ENCODE measurements at places on chromosomes 3 and 15.
A peak's percentile ranks its signal among the peaks of the same experiment; 100 is the strongest.

GRCh38 chr3:136818769-136819391 lies at the start of gene SLC35G2:
Gene SLC35G2, plus strand, starts transcription at chr3:136819126. Its CDS starts 35,335 bp downstream, at chr3:136854461.
- peak; percentile 17 for DNase-seq

DNA sequence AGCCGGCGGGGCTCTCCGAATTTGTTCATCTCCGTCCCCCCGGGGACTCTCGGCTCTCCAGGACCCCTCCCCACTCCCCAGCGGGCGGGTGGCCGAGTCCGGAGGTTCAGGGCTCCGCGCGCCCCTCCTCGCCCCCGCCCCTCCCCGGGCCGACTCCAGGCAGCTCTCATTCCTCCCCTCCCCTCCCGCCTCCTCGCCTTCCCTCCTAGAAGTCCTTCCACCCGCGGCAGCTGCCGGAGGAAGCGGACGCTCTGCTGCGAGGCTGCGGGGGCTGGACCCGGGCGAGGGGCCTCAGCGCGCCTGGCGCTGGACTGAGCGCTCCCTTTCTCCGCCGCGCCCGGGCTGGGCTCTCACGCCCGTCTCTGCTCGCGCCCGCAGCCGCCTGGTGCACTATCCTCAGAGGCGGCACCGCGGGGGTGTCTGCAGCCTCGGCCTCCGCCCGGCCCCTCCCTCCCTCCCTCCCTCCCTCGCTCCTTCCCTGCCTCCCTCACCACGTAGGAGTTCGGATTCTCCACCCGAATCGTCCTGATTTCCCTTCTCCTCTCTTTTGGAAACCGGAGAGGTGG lies at the start of gene ROBO2:
ROBO2 (plus strand) TSS at position 494 of the 566 bp plus-strand sequence. CDS start 687 bp downstream, outside the sequence.
- DNase-seq, result no peak

DNA sequence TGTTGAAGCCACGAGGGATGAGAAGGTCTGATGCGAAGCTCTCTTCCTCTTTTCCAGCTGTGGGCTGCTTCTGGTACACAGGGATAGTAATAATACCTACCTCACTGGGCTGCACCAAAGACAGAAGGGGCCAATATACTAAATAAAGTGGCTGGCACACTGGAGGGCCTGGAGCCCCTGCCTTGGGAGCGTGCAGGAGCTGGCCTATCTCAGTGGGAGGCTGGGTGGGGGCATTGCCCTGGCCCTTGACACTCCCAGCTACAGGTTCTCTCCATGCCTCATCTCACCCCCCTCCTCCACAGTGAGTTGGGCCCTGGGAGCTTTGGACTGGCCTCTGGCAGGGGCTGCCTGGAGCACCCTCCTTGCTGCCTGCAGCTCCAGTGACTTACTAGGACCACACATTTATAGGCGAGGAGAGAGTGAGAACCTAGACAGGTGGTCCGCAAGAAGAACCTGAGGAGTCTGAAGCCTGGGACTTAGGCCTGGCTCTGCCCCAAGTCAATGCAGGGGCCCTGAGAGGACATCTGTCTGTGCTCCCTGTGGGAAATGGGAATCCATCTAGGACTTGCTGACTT lies 1.6 kb downstream of the NOX5 start:
- DNase-seq, result no peak

DNA sequence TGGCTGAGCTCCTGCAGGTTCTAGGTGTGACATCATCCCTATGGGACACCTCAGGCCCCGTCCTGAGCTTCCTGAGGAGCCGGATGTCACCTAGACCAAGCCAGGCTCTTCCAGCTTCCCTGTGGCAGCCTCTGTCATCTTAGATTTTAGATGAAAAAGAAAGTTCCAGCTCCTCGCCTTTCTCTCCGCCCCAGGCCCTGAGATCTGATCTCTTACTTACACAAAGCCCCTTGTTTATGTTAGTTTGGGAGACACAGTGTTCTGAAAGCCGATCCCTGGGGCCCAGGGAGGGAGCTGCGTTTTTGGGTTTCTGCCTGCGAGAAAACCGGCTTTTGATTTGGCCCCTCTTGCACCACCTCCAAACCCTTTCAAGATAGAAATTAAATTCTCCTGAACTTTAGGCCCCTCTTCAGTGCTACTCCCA lies 40.2 kb upstream of the FAM107A start:
- no peak for DNase-seq

GRCh38 chr3:153242896-153243295 lies 80.9 kb downstream of the RAP2B start:
- DNase-seq, result no peak

DNA sequence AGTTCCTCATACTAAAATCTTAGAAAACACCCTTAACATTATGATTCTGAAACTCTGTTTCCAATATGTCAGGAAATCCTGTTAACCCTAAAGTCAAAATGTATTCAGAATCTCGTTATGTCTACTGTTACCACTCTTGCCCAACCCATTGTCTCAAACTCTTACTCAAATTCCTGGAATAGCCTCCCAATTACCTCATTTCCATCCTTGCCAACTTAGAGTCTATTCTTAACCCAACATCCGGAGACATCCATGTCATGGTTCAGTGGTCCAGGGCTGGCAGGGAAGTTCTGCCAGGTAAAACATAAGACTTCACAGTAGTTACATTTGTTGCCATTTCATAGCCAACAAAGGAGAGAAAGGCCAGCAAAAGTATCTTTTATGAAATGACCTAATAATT lies 593.9 kb downstream of the PYDC2 start:
- no peak for DNase-seq

DNA sequence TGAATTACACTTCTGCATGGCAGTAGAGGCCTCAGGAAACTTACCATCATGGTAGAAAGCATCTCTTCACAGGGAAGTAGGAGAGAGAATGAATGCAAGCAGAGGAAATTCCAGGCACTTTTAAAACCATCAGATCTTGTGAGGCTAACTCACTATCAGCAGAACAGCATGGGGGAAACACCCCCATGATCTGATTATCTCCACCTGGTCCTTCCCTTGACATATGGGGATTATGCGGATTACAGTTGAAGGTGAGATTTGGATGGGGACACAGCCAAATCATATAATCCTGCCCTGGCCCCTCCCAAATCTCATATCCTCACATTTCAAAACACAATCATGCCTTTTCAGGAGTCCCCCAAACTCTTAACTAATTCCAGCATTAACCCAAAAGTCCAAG lies 691.1 kb downstream of the SI start:
- DNase-seq, result no peak

GRCh38 chr3:98741121-98741716 lies 21.9 kb upstream of the ST3GAL6 start:
- no peak for DNase-seq

DNA sequence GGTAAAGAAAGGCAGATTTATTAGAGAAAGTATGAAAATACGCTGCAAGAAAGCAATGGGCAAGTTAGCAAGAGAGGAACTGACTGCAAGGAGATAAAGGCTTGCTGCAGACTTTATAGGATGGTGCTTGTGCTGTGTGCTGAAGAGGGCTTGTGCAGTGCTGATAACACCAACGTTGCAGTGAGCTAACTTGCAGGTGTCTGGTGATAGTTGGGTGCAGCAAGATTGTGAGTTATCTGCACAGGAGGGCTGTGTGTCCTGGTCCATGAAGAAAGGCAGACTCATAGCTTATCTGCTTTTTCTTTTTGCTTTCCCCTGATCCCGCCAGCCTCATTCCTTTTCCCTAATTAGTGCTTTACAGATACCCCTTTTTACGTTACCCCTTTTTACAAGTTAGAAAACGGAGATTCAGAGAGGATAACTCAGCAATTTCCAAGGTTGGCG lies 58.0 kb upstream of the ZNF148 start:
- no peak for DNase-seq

- no peak for DNase-seq
These were observed 126.8 kb downstream of the MITF start for GRCh38 chr3:69865925-69866679.

DNA sequence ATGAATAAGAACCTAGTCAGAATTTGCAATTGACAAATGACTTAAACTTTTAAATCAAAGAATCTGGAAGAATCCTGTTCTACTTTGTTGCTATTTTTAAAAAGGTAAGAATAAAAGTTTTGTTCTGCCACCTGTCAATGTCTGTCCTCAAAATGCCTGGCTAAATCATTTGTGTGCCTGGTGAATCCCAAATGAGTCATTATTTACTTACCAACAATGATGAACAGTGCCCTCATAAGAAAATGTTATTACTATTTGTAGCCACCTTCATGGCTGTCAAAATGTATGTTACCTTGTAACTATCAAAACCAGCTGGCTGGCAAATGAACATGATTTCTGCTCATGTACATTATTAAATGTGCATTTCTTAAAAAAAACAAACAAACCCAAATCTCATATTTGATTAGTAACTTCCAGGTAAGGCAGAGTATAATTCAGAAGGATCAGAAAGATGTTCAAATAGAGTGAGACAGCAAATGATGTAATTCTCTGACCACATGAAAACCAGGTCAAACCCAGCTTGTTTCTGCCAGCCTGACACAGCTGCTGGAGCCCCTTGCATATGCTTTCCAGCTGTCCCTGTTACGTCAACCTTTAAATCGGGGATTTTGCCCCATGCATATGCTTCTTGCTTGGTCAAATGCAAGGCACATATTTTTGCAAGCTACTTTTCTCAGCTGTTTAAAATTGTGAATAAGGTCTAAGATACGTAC lies 137.9 kb downstream of the SSR3 start:
- no peak for DNase-seq
